Inflammatory macrophage (primary cell): ENCODE measurements at places on chromosomes 4 and X.

- DNase-seq = no peak
These were observed 23.5 kb downstream of the NOA1 start for GRCh38 chr4:56953680-56954520.

- DNase-seq = no peak
These were observed 21.0 kb upstream of the ANXA10 start for GRCh38 chr4:168071304-168071703.

GRCh38 chr4:108201774-108202173 is 33.0 kb upstream of the LEF1 start:
- no peak for DNase-seq

DNA sequence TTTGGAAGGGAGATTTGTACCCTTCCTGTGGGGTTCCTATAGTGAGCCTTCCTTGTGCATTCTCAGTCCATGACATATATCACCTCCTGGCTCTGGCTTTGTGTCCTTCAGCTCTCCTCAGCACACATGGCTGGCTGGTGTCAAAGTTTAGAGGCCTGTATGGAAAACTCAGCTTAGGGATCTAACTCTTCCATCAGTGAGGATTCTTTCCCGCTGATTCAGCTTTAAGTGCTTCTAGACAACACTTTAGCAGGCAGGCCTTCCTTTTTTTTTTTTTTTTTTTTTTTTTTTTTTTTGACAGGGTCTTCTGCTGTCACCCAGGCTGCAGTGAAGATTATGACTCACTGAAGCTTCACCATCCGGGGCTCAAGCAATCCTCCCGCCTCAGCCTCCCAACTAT is 84.2 kb downstream of the NPNT start:
- no peak for DNase-seq
